ENCODE measurements at places on chromosomes 5 and 9. TPM values are rescaled to one million over a fixed set of nuclear protein-coding genes. Genes with fewer than 3 reads are reported as not detected.

PCDHA1 gene
- 0.14 TPM for total RNA-seq

ZDHHC11B gene
- 1.5 TPM for total RNA-seq

CEL gene
- 0.52 TPM for total RNA-seq

NEUROG1 gene
- not detected for total RNA-seq

POU4F3 gene
- total RNA-seq = 0.08 TPM
